Stimulated activated CD4-positive, alpha-beta T cell treated with anti-CD3 and anti-CD28 coated beads, Interleukin-1b, Interleukin-23, amount 100 ng/mL, for 48 hours (primary cell): ENCODE measurements at places on chromosomes 11 and 22.

GRCh38 chr22:17443405-17444203 lies 74.3 kb downstream of the CECR2 start:
- DNase-seq: no peak

- no peak for DNase-seq
These were observed 12.9 kb upstream of the JHY start for GRCh38 chr11:122869622-122870021.

- peak; percentile 56 for DNase-seq
These were observed 17.5 kb downstream of the ATG16L2 start for GRCh38 chr11:72831521-72832300.

- DNase-seq: no peak
These were observed 125.6 kb downstream of the APIP start for GRCh38 chr11:34790620-34791019.

DNA sequence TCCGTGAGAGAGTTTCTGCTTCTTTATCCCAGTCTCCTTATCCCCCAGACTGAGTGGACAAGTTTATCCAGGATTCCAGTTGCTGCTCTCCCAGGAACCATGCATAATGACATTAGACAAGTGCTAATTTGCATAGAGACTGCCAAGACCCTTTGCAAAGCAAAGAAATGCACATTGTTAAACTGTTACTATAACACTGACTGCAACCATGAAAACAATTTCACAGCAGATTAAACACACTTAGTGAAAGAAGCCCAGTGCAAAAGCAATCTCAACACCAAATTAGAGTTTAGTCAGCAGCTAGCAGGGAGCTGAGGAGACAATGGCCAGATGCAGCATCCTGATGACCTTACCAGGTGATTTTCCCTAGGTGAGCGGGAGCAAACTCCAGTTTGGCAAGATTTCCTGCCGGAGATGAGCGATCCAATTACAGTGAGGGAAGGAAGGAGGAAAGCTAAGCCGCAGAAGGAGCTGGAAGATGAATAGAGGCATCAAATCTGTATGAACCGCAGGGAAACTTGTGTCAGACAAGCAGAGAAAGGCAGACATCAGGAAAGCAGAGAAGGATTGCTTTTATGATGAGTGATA lies 273.8 kb upstream of the B3GAT1 start:
- DNase-seq: no peak

GRCh38 chr11:27470826-27471588 lies 1.6 kb downstream of the LGR4 start:
- no peak for DNase-seq

DNA sequence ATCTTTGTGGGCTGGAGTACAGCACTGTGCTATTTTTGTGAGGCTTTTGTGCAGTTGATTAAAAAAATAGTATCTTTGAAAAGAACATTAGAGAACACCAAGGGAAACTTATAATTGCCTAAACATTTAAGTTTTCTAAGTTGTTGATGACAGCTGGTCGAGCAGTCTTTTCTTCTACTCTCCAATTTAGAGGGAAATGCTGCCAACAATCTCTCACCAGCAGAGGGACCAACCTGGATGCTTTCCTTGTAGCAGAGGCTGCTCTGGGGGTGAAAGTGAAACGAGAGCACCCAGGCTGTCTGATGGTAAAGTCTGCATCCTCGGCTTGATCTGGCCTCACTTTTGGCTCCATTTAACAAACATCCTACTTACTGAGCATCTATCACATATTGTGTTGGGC lies 1286.5 kb upstream of the TENM4 start:
- no peak for DNase-seq

GRCh38 chr11:93089474-93090102 lies 108.2 kb downstream of the SLC36A4 start:
- DNase-seq: no peak

DNA sequence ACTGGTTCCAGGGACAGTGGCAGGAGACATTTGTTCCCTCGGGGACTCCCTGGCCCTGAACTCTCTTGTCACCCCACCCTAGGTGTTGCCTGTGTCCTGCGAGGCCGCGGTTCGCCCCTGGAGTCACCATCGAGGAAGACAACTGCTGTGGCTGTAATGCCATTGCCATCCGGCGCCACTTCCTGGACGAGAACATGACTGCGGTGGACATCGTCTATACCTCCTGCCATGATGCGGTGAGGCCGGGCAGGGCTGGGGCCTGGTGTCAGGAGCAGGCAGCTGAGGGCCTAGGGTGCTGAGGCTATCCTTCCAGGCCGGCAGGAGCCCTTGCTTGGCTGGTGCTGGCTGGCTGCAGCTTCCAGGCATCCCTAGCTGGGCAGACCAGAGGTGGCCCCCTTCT lies 17.7 kb upstream of the MYRF start:
- DNase-seq: no peak

DNA sequence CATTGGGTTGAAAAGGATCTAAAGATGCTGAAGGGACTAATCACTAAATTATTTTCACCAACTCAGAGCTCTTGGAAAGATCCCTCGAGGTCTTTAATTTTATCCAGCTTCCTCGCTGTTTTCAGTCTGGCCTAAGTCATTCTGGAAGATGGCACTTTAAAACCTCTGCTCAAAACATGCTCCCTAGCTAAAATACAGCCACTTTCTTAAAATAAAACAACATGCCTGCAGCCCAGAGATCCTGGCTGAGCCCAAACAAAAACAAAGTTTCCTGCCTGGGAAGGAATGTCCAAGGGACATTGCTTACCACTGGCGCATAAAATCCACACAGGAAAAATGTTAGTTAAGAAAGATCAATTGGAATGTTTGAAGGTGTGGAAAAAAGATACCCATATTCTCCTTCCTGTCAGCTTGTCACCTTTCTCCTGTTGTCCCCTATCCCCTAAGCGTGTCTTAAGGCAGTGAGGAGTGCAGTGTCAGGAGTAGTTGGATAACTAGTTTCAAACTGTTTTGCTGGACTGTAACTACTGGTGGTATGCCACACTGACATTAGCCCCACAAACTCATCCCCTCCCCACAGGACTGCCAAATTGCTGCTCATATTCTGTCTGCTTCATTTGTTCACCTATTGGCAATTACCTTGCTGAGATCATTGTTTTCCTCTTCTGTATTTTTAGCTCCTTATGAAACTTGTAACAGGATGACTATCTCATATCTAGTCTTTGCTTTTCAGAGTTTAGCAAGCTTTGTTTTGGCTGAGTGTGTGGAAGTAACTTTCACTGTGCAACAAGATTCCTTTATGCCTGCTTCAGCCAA lies 108.3 kb upstream of the SESN3 start:
- DNase-seq: no peak

DNA sequence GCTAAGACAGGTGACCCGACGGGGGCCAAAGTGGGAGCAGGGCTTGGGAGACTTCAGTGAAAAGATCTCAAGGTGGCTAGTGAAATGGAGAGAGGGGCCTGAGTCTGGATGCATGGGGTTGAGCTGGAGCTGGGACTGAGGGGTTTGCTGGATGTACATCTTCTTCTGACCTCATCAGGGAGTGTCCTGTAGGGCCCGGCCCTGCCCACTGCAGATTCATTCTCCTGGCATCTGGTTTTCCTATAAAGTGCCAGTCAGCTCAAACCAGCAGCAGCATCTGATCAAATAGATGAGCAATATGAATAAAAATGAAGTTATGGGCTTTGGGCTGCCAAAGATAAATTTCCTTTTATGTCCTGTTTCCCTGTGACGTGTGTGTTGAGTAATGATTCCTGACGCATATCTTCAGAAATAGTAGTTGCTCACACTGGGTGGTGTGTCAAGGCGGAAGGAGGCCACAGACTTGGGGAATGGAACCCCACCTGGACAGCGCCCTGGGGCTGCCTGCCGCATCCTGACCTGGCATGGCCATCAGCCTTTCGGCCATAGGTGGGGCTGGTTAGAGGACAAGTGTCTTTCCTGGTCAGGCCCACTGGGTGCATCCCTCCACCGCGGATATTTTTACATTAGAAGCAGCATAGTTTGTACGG lies 135.4 kb downstream of the OSBP2 start:
- DNase-seq: no peak

DNA sequence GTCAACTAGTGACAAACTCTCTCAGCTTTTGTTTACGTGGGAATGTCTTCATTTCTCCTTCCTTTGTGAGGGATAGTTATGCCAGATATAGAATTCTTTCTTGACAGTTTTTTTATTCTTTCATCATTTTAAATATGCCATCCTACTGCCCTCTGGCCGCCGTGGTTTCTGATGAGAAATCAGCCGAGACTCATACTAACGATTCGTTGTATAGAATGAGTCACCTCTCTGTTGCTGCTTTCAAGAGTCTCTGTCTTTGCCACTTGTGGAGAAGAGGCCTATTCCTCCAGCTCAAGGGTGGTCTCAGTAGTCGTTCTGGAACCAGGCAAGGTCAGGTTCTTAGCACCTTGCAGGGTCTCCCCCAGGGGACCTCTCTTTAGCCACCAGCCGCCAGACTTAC lies 8.0 kb downstream of the MYO7A start:
- DNase-seq: peak; percentile 15

GRCh38 chr11:64867748-64868462 lies 10.5 kb downstream of the EHD1 start:
- no peak for DNase-seq

DNA sequence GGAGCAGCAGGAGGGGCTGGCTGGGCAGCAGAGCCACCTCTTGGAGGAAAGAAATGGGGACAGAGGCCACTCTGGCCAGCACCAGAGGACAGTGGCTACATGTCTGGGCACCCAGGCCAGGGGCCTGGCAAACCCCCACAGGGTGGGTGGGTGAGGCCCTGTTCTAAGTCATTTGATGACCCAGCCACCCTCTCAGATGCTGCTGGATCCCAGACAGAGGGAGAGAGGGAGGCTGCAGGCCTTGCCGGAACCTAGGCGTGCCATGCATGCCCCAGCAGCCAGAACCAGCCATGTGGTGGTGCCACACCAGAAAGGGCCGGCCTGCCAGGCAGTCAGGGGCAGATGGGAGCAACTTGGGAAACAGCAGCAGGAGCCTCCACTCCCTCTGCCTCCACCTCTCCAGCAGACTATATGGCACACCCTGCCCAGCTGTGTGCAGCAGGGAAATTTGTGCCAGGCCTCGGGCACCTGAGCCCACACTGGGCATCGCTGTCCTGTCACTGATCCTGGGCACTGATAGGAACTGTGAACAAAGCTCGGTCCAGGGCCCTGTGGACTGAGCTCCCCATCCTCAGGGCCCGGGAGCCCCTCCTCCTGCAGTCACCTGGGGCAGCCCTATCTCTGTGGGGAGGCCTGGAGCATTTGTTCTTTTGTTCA lies 45.2 kb downstream of the RTN4R start:
- no peak for DNase-seq

DNA sequence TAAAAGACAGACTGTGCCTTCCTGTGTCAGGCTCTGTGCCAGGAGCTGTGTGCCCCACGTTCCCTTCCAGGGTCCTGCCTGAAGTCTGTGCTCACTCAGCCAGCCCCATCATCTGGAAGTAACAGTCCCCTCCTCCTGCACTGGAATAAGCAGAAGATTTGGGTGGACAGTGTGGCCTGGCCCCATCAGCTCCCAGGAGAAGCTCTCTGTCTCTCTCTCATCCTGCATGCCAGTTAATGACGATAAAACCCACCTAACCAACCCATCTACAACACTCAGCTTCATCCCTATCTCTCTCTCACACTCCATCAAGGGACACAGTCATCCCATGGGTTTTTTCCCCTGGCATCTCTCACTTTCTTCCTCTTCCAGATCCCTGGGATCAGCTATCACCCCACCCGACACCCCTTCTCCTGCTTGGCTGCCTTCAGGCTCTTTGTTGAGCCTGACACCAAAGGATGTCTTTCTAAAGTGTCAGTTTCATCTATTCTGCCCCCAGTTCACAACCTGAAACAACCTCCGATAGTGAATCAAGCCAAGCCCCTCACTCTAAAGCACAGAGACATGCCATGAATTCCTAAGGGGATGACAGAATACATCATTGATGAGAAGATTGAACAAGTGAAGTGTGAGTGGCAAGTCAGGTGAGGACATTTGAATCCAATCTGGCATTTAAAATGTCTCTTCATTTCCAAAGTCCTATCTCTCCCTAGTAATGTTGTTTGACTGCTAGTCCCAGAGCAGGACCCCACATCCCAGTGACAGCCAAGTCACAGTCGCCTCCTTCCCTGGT lies 91.4 kb upstream of the TOP3B start:
- no peak for DNase-seq

DNA sequence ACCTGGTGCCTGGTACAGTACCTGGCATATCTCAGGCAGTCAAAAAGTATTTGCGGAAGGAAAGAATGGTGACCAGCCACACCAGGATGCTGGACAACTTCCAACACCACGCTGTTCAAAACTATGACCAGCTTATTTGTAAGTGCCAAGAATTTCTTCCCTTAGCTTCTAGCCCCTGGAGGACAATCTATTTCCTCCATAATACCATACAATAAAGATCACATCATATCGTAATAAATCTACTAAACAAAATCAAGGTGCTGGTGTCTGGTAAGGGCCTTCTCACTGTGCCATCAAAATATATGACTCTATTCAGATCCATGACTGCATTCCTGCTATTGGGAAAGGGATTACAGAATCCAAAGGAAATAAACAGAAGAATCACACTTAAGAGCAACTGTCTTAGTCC lies 51.5 kb downstream of the ALG9 start:
- DNase-seq: no peak

DNA sequence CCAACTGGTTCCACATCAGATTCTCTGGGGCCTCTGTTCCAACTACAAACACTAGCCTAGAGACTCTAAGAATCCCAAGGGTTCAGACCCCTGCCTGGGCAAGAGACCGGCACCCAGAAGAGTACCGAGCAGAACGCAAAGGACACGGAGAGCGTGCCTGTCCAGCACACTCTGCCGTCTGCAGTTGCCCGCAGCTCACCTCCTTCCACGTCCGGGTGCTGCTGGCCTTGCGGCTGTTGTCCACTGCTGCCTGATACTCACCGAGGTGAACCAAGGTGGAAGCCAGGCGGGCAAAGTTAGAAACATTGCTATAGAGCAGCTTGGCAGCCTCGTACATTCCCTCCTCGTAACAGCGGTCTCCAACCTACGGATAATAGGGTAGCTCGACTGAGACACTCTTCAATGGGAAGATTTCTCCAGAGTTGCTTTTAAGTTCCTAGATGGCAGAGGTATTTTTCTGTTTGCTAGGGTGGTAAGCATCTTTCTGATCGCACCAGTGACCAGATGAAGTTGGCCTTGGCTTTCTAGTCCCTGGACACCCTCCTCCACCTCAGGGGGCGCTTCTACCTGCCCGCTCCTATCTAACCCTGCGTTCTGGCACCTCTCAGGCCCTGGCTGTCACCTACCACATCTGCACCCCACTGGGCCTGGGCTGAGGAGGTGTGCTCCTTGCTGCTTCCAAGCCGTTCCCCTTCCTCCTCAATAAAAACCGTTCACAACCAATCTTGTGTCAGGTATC lies 22.8 kb upstream of the SLC25A1 start:
- no peak for DNase-seq

GRCh38 chr11:47056261-47056915 lies 119.8 kb downstream of the CSTPP1 start:
- no peak for DNase-seq

GRCh38 chr11:111845276-111846028 lies 25.9 kb downstream of the ALG9 start:
- DNase-seq: no peak

DNA sequence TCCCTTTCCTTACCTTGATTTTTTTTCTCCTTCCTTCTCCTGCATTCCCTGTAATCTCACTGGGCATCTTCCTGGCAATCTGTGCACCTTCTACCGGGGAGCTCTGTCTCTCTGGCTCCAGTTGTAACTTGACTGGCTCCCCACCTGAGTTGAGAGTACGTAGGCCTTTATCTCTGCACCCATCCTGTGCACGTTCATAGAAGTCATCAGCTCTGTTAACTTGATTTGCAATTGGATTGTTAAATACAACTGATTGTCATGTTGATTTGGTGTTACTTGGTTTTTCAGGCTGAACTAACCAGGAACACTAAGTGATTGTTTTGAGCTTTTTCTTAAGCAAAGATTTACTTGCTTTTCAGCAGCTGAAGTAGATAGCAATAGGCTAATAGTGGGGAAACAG lies 11.8 kb downstream of the SWAP70 start:
- DNase-seq: no peak

- DNase-seq: no peak
These were observed 89.8 kb downstream of the FBXO7 start for GRCh38 chr22:32564170-32565001.
